ENCODE measurements at places on chromosomes 4 and X. TPM values are rescaled to one million over a fixed set of nuclear protein-coding genes. Genes with fewer than 3 reads are reported as not detected.

MAGEC1 gene
- not detected for polyA plus RNA-seq

FDCSP gene
- polyA plus RNA-seq: not detected

CXCL9 gene
- 4.4 TPM for polyA plus RNA-seq

COQ2 gene
- polyA plus RNA-seq: 1.8 TPM

HMGB2 gene
- polyA plus RNA-seq: 81.7 TPM

ADGRG2 gene
- 0.41 TPM for polyA plus RNA-seq

NAA11 gene
- not detected for polyA plus RNA-seq

TMEM271 gene
- not detected for polyA plus RNA-seq

KLHL2 gene
- polyA plus RNA-seq: 15.1 TPM

LUZP4 gene
- not detected for polyA plus RNA-seq

DCAF4L1 gene
- polyA plus RNA-seq: 0.05 TPM

BOD1L1 gene
- 7.6 TPM for polyA plus RNA-seq

SYP gene
- 5.3 TPM for polyA plus RNA-seq

DMD gene
- 47.8 TPM for polyA plus RNA-seq

TEX13C gene
- not detected for polyA plus RNA-seq

ADGRA3 gene
- 13.1 TPM for polyA plus RNA-seq

NALF2 gene
- not detected for polyA plus RNA-seq

HMGN5 gene
- polyA plus RNA-seq: 27.5 TPM

CENPE gene
- polyA plus RNA-seq: not detected

SPOCK3 gene
- polyA plus RNA-seq: not detected

COX7B2 gene
- not detected for polyA plus RNA-seq

VCX gene
- polyA plus RNA-seq: not detected

CYLC1 gene
- polyA plus RNA-seq: not detected

SSX4B gene
- polyA plus RNA-seq: not detected

TMEM156 gene
- polyA plus RNA-seq: 0.25 TPM

MAGEC3 gene
- 4.8 TPM for polyA plus RNA-seq

SHROOM4 gene
- 0.38 TPM for polyA plus RNA-seq

SPANXC gene
- polyA plus RNA-seq: not detected

CETN2 gene
- 38.7 TPM for polyA plus RNA-seq

ABLIM2 gene
- 6.8 TPM for polyA plus RNA-seq

POF1B gene
- 0.46 TPM for polyA plus RNA-seq

SPANXA2 gene
- not detected for polyA plus RNA-seq

GNPDA2 gene
- polyA plus RNA-seq: 28.1 TPM

RP2 gene
- polyA plus RNA-seq: 7.0 TPM

CXorf66 gene
- not detected for polyA plus RNA-seq

FGB gene
- polyA plus RNA-seq: 1.9 TPM

ANKRD50 gene
- polyA plus RNA-seq: 4.5 TPM

TRAM1L1 gene
- polyA plus RNA-seq: 1.3 TPM

CTAG1B gene
- polyA plus RNA-seq: not detected

CCNA2 gene
- polyA plus RNA-seq: 0.56 TPM

ZXDA gene
- polyA plus RNA-seq: 0.50 TPM

KIAA0232 gene
- polyA plus RNA-seq: 9.2 TPM

SFRP2 gene
- polyA plus RNA-seq: 0.92 TPM

SLC10A6 gene
- polyA plus RNA-seq: not detected

IL21 gene
- not detected for polyA plus RNA-seq

GSX2 gene
- polyA plus RNA-seq: not detected

RBBP7 gene
- 66.9 TPM for polyA plus RNA-seq

DUSP9 gene
- polyA plus RNA-seq: not detected

NAP1L3 gene
- polyA plus RNA-seq: 10.9 TPM

TLR7 gene
- polyA plus RNA-seq: 0.08 TPM

CLDN22 gene
- not detected for polyA plus RNA-seq

NPFFR2 gene
- not detected for polyA plus RNA-seq

IL1RAPL1 gene
- polyA plus RNA-seq: not detected

MND1 gene
- polyA plus RNA-seq: 0.23 TPM

All from aorta (tissue), 5 donors.